ENCODE measurements at places on chromosomes 4 and X.
A peak's percentile ranks its signal among the peaks of the same experiment; 100 is the strongest.

DNA sequence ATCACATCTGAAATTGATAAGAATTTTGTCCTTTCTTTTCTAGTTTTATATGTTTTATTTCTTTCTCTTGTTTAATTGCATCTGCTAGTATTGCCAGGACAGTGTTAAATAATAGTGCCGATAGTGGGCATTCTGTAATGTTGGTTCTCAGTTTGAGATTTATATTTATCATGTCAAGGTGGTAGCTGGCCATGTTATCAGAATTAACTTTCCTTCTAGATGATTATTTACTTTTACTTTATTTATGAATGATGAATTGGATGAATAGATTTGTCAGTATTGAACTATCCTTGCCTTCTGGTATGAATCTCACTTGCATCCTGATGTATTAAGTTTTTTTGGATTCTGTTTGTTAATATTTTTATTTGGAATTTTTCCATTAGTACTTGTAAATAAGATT is 42.7 kb downstream of the METAP1 start:
- no peak for DNase-seq

DNA sequence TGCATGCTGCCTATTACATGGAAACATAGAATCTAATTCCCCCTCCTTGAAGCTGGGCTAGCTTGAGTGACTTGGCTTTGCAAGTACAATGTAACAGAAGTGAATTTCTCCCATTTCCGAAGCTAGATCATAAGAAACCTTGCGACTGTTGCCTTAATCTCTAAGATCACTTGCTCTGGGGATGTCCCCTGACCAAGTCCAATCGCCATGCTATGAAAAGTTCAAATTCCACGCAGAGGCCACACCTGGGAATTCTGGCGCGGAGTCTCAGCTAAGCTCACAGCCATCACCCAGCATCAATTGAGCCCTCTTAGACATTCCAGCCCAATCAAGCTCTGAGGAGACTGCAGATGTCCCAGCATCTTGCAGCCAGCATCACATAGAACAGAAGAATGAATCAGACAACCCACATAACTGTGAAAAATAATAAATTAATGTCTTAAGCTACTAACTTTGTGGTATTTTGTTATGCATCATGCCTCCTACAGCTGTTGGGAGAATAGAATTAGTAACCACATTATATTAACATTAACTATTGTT is 27.0 kb downstream of the GPM6A start:
- DNase-seq, result no peak

GRCh38 chrX:45747905-45748304 is 547.2 kb upstream of the DIPK2B start:
- no peak for DNase-seq

DNA sequence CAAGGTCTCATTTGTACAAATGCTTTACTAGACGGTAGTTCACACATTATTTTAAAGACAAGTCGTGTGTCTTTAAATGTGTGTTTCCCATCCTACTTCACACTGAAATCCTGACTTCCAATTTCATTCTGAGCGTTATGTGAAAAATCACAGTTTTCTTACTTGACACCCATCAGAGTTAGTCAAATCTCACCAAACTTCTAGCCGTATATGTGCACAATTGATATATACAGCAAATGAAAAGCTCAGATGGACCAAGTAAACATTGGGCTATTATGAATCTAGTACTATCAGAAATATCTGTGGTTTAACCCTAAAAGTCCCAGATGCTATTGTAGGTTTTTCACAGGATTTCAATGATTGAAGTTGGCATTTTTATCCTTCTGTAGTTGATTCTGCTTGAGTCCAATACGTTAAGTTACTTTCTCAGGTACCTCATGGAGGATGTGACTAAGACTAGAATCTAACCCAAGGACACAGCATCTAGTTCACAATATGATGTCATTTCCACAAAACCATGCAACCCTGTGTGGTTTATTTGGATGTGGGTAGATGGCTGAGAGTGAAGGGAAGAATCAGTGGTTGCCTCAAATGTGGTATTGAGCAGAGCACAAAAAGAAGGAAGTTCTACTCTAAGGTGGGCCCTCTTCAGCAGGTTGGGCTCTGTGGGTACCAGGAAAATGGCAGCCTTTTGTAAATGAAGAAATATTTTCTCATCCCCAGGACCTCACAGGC is 22.1 kb upstream of the TRIM60 start:
- DNase-seq, result no peak

DNA sequence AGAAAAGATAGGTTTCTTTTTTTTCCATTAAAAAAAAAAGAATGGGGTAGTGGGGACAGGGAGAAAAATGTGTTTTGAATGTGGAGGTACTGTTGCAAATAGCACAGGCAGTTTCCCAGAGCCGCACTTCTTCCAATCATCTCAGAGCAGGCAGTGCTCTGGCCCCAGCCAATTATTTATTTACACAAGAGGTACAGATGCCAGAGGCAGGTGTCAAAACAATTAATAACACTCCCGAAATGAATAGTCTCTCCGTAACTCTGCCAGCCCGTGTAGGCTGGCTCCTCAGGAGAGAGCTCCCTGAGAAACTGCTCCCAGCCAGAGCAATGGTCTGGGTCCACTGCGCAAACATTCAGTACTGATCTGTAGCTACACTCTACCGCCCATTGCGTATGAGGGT is 130.8 kb upstream of the IL1RAPL2 start:
- no peak for DNase-seq

DNA sequence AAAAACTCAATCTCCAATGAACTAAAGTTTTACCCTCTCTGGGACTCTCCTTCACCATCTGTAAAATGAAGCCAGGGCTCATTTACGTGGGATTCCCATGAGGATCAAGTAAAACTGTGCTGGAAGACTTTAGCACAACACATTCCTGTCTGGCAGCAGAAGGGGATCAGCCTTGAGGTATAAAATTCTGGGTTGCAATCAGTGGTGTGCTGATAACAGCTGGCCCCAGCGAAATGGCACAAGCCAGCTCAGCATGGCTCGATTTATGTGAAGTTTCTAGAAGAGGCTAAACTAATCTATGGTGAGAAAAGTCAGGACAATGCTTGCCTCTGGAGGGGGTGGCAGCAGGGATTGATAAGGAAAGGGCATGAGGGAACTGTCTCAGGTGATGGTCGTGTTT is 28.4 kb downstream of the ZNF630 start:
- no peak for DNase-seq

DNA sequence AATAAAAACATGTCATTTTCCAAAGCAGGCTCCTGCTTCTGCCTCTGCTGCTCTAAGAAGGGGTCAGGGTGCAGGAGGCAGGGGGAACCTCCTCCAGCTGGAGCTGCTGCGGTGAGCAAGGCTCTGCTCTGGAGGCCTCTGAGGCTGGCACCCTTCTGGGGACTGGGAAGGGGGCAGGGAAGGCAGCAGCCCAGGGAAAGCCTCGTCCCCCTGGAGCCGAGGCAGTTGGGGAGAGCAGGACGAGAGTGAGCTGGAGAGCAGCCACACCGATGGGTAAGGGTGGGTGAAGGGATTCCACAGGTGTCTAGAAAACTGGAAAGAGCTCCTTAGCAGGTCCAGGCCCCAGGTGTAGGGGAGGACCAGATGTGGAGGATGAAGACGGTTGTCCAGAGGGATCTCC is 2.0 kb upstream of the CTAG2 start:
- DNase-seq, result no peak

DNA sequence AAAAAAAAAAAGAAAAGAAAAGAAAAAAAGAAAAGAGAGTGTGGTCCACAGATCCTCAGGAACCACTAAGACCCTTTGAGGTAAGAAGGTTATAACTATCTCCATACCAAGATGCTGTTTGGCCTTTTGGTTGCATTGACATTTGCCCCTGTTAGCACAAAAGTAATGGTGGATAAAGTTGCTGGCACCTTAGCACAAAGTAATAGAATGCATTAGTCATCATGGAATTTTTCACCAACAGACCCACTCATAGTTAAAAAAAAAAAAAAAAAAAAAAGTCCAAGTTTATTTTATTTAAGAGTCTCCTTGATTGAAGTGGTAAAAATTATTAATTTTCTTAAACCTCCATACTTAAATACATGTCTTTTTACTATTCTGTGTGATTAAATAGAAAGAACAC is 78.4 kb upstream of the RBPJ start:
- DNase-seq, result no peak

DNA sequence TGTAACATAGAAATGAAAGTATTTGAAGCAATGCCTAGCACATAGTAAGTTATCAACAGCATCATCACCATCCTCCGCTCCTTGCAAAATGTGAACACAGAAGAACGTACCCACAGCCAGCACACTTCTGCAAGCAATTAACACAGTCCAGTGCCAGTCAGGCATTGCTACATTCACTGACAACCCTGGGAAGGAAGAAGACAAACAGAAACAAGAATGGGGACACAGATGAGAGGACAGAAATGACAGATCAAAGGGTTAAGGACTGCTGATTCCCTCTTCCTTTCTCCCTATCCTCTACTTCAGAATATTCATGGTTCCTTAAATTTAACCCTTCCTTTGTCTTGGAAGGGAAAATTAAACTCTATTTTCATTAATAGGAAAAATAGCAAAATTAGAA is 53.1 kb downstream of the CHM start:
- DNase-seq, result no peak

- DNase-seq, result peak; percentile 4
Measured at GRCh38 chr4:134024251-134024650, 177.3 kb downstream of the PABPC4L start.

Measured in endothelial cell (in vitro differentiated cells).